ENCODE measurements at places on chromosomes 7 and 10. TPM values are rescaled to one million over a fixed set of nuclear protein-coding genes. Genes with fewer than 3 reads are reported as not detected.

DNA sequence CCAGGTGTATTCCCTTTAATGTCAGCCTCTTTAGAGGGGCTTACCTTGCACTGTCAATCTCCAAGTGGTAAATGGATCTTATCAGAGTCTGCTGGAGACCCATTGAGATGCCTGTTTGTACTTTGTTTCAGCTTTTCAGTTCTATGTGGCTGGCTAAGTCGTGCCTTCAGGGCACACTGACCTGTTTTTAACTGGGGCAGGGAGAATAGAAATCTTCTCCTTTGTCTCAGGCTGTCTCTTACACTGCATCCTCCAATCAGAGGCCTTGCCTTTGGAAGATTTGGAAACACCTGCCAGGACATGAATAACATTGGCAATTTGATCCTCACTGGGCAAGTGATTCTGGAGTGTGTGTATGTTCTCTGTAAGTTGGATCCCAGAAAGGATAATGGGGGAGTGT is 65.0 kb downstream of the POU6F2 start:
- H3K27me3 ChIP-seq, result no peaks in the 10 kb centered on the region
- no peaks in the 10 kb centered on the region for H3K4me1 ChIP-seq
- no peak overlapping the region for H3K4me3 ChIP-seq

GRCh38 chr7:40802497-40802896 is 667.7 kb downstream of the SUGCT start:
- no peaks in the 10 kb centered on the region for H3K4me1 ChIP-seq
- H3K4me3 ChIP-seq, result no peak overlapping the region
- H3K36me3 ChIP-seq, result no peaks in the 10 kb centered on the region
- no peak overlapping the region for H3K27ac ChIP-seq
- DNase-seq, result no peak

The TRIL gene
- 8.4 TPM for total RNA-seq

The CTAGE8 gene
- total RNA-seq, result 1.5 TPM

- H3K4me1 ChIP-seq, result no peaks in the 10 kb centered on the region
- no peaks in the 10 kb centered on the region for H3K27me3 ChIP-seq
- H3K27ac ChIP-seq, result no peak overlapping the region
- H3K4me3 ChIP-seq, result no peak overlapping the region
- DNase-seq, result no peak
Observed at GRCh38 chr7:43960933-43961332, 34.7 kb downstream of the UBE2D4 start.

GRCh38 chr7:46215987-46216567 is 295.0 kb upstream of the IGFBP3 start:
- no peak for DNase-seq
- no peaks in the 10 kb centered on the region for H3K4me1 ChIP-seq
- no peaks in the 10 kb centered on the region for H3K27me3 ChIP-seq
- H3K4me3 ChIP-seq, result no peak overlapping the region
- no peak overlapping the region for H3K27ac ChIP-seq

GRCh38 chr7:132345543-132346129 is 230.6 kb downstream of the PLXNA4 start:
- H3K4me3 ChIP-seq, result no peak overlapping the region
- H3K27me3 ChIP-seq, result no peaks in the 10 kb centered on the region
- H3K36me3 ChIP-seq, result no peaks in the 10 kb centered on the region
- H3K4me1 ChIP-seq, result no peaks in the 10 kb centered on the region
- DNase-seq, result no peak
- H3K27ac ChIP-seq, result no peak overlapping the region

GRCh38 chr7:8937204-8937603 is 503.8 kb downstream of the NXPH1 start:
- no peaks in the 10 kb centered on the region for H3K36me3 ChIP-seq
- H3K27me3 ChIP-seq, result no peaks in the 10 kb centered on the region
- DNase-seq, result no peak
- no peaks in the 10 kb centered on the region for H3K4me1 ChIP-seq
- H3K27ac ChIP-seq, result no peak overlapping the region

- H3K4me1 ChIP-seq, result no peaks in the 10 kb centered on the region
- H3K27ac ChIP-seq, result no peak overlapping the region
- H3K4me3 ChIP-seq, result no peak overlapping the region
- H3K36me3 ChIP-seq, result peaks cover 87% of the 10 kb centered on the region
- DNase-seq, result no peak
Observed at GRCh38 chr7:128084896-128085608, 53.8 kb upstream of the LRRC4 start.

- no peak for DNase-seq
- H3K36me3 ChIP-seq, result no peaks in the 10 kb centered on the region
- H3K27me3 ChIP-seq, result no peaks in the 10 kb centered on the region
- no peaks in the 10 kb centered on the region for H3K4me1 ChIP-seq
Observed at GRCh38 chr10:94235461-94235860, 127.3 kb downstream of the NOC3L start.

The INMT gene
- total RNA-seq, result 248 TPM

- no peak for DNase-seq
- no peak overlapping the region for H3K27ac ChIP-seq
- no peaks in the 10 kb centered on the region for H3K36me3 ChIP-seq
- no peaks in the 10 kb centered on the region for H3K4me1 ChIP-seq
- H3K4me3 ChIP-seq, result no peak overlapping the region
Observed at GRCh38 chr7:149662591-149663095, 110.7 kb downstream of the ZNF467 start.

Data from upper lobe of left lung (tissue), 6 donors.